ENCODE measurements at places on chromosomes 7 and 10.

GRCh38 chr7:120280743-120281142 lies 7.8 kb downstream of the KCND2 start:
- no peak for DNase-seq

- no peak for DNase-seq
Observed at GRCh38 chr10:114271075-114271778, 32.2 kb downstream of the VWA2 start.

GRCh38 chr7:87687653-87688254 lies 59.6 kb downstream of the RUNDC3B start:
- DNase-seq = no peak

DNA sequence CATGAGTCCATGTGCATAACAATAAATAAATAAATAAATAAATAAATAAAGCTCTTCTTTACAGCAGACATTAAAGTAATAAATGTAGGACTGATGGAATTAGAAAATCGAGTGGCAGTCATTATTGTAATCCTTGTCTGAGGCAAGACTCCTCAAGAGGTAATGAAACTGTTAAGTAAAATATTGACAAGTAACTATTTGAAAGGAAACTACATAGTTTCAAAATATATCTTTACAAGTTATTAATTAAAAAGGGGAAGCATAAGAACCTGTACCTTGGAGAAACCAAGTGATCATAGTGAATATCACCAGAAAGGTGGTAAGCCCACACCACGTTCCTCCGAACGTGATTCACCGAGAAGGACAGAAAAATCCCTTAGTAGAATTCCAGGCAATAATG lies 285.6 kb upstream of the SORCS1 start:
- DNase-seq = no peak

DNA sequence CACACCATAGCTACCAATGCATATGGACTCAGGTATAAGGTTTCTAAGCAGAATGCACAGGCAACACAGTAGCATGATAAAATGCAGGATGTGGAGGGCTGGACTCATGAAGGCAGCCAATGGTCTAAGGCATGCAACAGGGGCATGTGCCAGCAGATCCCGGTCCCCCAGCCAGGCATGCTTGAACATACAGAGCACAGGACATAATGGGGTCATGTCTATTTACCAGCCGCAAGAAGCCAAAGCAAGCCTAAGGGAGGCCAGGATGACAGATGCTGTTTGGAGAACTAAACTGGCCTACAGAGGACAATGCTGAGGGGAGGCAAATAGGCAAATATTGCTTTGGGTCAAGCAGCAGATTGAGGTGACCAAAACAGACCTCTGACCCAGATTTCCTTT lies 60.0 kb upstream of the PDLIM1 start:
- no peak for DNase-seq

GRCh38 chr7:40311307-40311706 lies 176.5 kb downstream of the SUGCT start:
- DNase-seq = no peak

DNA sequence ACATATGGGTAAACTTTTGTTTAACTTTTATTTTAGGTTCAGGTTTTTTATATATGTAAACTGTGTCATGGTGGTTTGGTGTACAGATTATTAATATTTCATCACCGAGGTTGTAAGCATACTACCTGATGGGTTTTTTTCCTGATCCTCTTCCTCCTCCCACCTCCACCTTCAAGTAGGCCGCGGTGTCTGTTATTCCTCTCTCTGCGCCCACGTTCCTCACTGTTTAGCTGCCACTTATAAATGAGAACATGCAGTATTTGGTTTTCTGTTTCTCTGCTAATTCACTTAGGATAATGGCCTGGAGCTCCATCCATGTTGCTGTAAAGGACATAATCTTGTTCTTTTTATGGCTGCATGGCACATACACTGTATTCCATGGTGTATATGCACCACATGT lies 1000.0 kb upstream of the CELF2 start:
- no peak for DNase-seq

- DNase-seq = no peak
Observed at GRCh38 chr10:61296161-61296560, 157.0 kb downstream of the TMEM26 start.

DNA sequence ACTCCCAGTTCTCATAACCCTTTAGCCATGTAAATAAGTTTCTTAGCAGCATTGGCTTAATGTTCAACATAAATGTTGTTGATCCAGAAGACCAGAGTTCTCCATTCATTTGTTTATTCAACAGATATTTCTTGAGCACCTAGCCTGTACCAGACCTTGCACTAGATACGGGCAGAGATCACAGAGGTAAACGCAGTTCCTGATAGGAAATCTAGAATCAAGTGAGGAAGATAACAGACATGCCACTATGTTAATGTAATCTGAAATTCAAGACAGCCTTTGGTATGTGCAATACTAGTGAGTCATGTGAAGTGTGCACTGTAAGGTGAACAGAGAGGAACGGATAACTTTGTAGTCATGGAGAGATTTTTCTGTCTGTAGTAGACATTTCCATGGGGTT lies 3.0 kb downstream of the BUB3 start:
- DNase-seq = no peak

DNA sequence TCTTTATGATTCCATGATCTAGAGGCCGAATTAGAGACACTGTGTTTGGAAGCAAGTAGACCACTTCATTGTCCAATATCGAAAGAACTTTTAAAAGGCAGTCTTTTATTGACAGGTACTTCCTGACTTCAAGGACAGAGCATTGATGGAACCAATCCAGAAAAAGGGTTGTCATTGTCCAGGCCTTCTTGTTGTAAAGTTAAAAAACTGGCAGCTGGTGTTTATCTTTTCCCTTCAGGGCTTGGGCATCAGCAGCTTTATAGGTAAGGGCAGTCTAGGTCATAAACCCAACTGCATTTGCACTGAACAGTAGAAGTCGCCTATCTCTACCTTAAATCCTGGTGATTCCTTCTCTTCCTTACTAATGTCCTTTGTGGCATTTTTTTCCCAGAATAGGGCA lies 95.6 kb downstream of the ST7 start:
- DNase-seq = no peak

- DNase-seq = no peak
Observed at GRCh38 chr7:54995610-54996363, 23.0 kb upstream of the EGFR start.

DNA sequence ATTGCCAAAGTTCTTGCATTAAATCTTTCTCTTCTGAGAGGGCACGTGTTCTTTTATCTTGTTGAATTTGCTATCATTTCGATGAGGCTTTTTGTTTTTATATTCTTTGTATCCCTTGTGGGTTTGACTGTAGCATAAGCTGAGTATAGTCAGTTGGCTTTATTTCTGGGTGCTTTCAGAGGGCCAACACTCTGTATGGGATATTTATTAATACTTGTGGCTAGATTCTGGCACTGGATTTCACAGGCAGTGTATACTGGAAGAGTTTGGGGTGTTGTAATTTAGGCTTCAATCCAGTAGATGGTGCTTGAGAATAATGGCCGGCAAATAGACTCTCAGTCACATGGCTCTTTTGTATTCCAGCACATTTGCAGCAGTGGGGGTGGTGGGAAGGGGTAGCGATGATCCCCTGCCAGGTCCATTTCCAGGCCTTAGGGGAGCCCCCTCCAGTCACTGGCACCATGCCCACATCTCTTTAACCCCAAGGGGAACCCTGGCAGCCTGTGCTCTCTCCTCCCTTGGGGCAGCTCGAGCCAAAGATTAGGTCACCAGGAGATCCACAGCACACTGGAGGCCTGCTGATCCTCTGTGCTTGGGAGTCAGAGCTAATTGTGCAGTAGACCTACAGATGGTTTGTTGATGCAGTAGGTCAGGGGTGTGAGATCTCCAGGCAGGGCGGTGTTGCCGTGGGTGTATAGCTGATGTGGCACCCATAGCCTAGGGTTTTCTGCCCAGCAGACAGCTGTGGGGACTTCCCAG lies 81.8 kb downstream of the PTPN20 start:
- peak; percentile 49 for DNase-seq

GRCh38 chr7:99648843-99649242 lies 31.0 kb downstream of the CYP3A5 start:
- DNase-seq = no peak

- DNase-seq = no peak
Observed at GRCh38 chr10:14371581-14371980, 40.9 kb upstream of the FRMD4A start.

GRCh38 chr10:17023386-17024298 lies 106.0 kb downstream of the CUBN start:
- DNase-seq = no peak

GRCh38 chr7:132930881-132931280 lies 151.0 kb downstream of the CHCHD3 start:
- DNase-seq = no peak

DNA sequence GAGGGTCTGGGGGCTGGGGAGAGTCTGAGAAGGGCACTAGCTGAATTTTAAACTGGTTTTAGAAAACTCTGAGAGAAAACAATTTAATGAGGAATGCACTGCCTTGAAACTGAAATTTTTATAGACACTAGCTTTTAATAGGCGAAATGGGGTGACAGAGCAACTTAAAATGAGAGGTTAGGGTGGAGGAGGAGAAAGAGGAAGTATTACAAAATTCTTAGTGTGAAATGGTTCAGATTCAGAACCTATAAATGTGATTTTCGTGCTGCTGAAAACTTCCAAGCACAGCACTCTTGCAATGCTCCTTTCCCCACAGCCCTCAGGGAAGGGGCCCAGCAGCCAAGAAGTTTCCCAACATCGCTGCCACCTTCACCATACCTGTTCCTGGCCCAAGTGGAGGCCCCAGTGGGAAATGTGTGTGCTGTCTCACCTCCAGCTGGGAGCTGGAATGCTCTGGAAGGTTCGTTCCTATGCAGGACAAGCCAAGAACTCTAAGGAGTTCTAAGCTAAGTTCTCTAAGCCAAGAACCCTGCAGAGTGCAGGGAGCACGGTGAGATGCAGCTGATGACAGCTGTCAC lies 60.0 kb downstream of the ATXN7L1 start:
- DNase-seq = no peak

GRCh38 chr10:98106531-98106930 lies 27.9 kb upstream of the R3HCC1L start:
- no peak for DNase-seq

- no peak for DNase-seq
Observed at GRCh38 chr10:5888351-5888750, 1.3 kb downstream of the ANKRD16 start.

DNA sequence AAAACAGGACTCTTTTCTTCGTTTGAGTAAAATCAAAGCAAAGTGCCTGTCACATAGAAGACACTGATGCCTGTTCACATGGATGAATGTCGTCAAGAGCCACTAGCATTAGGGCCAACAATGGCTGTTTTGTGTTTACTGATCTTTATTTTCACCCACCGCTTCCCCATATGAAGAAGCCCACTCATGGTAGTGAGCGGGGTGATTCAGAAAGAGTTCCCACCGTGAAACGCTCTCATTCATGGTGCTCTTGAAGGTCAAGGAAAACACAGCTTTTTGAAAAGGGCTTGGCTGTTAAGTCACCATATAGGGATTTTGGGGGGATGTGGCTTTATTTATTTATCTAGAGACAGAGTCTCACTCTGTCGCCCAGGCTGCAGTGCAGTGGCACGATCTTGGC lies 12.5 kb downstream of the PROSER2 start:
- no peak for DNase-seq

- peak; percentile 68 for DNase-seq
Observed at GRCh38 chr10:15515202-15515601, 144.1 kb upstream of the FAM171A1 start.

DNA sequence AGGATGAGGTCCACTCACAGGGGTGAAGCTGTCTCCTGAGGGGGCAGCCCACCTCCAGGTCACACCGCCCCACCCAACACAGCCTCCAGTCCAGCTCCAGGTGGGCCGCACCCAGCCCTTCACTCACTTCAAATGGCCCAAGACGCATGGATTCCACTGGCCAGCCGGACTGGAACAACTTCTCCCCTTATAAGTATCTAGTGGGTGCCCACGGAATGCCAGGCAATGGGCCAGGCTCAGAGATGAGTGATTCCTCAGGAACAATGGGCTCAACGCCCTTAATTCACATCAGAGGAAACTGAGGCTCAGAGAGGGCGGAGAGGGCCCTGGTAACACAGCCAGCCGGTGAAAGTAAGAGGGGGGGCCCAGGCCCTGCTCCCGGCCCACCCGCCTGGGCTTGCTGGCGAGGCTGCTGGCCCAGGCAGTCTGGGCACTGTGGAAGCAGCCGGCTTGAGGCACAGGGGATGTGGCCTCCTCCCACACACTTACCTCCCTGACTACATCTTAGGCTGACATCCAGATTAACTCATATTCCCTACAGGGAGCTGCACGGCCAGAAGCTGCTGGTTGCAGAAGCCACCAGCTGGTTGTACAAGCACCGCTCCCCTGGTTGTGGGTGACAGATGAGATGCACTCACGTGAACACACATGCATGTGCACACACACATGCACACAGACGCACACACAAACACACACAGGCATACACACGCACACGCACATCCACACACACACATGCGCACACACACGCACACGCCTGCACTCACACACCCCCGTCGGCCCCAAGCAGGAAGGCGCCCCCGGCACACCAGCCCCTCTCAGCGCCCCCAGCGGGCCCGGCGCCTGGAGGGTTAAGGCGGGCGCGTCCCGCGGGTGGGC lies 1.0 kb upstream of the FAM20C start:
- DNase-seq = no peak

DNA sequence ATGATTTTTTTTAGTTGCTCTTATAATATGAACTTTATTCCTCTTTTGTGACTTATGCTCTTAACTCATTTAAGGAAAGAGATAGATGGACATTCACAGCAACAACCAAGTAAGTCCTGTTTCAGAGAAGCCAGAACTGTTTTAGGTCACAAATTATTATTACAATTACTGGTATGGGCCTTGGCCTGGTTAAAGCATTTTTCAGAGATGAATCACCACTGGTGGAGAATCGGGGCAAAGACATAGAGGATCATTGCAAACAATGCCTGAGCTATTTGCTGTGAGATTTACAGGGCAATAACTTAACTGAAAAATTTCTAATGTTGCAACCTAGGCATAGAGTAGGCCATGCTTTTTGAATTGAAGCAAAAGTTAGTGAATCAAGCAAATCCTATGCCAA lies 138.0 kb upstream of the YAE1 start:
- no peak for DNase-seq

Data from C1 segment of cervical spinal cord (tissue), 14 donors.